ENCODE measurements at places on chromosomes 1 and 21. TPM values are rescaled to one million over a fixed set of nuclear protein-coding genes. Genes with fewer than 3 reads are reported as not detected.

GRCh38 chr1:36557041-36558000, 74.6 kb upstream of the CSF3R start:
- H3K4me1 ChIP-seq, result no peaks in the 10 kb centered on the region
- no peaks in the 10 kb centered on the region for H3K36me3 ChIP-seq
- no peak for DNase-seq
- H3K27me3 ChIP-seq, result no peaks in the 10 kb centered on the region
- no peak overlapping the region for H3K27ac ChIP-seq

KLF17 gene
- not detected for polyA plus RNA-seq

GRCh38 chr1:41382480-41383090, 21.4 kb downstream of the FOXO6 start:
- H3K4me3 ChIP-seq, result no peak overlapping the region
- H3K4me1 ChIP-seq, result peaks cover 3% of the 10 kb centered on the region
- no peaks in the 10 kb centered on the region for H3K27me3 ChIP-seq
- peak overlapping the region; percentile 89 for H3K27ac ChIP-seq

DNA sequence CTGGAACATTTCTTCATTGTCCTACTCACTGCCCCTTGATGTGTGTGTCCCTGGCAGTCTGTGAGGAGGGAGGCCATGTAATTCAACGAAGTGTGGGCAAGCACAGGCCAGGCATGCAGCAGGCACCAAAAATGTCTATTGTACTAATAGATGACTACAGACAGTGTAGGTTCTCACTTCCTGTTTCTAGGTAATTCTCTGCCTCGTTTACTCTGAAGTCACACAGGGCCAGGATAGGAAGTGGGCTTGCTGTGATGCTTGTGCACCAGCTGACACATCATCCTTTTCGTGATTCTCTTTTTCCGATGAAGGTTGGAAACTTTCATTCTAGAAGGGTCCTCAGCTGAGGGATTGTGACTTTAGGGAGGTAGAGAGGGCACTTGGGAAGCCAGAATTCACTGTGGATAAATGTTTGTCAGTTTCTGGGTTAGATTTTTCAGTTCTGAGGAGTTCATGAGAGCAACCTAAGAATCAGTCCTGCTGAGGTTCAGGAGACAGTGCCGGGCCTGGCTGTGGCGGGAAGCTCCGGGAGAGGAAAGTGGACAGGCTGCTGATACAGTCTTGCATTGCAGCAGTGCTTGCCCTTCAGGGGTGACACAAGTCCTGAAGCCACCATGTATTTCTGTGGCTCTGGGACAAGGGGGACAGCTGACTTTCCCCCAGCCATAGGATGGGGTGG, 4.3 kb upstream of the CSF1 start:
- H3K27me3 ChIP-seq, result no peaks in the 10 kb centered on the region
- no peaks in the 10 kb centered on the region for H3K36me3 ChIP-seq
- H3K4me1 ChIP-seq, result peaks cover 15% of the 10 kb centered on the region
- H3K4me3 ChIP-seq, result no peak overlapping the region
- DNase-seq, result no peak

- H3K27ac ChIP-seq, result no peak overlapping the region
- H3K36me3 ChIP-seq, result no peaks in the 10 kb centered on the region
- H3K4me1 ChIP-seq, result no peaks in the 10 kb centered on the region
- H3K27me3 ChIP-seq, result no peaks in the 10 kb centered on the region
- DNase-seq, result no peak
- no peak overlapping the region for H3K4me3 ChIP-seq
Observed at GRCh38 chr1:25064465-25065240, 134.6 kb upstream of the RUNX3 start.

FAM72D gene
- polyA plus RNA-seq, result 0.21 TPM

GRCh38 chr1:30697571-30698376, 25.6 kb downstream of the MATN1 start:
- H3K4me3 ChIP-seq, result no peak overlapping the region
- H3K36me3 ChIP-seq, result no peaks in the 10 kb centered on the region
- no peaks in the 10 kb centered on the region for H3K27me3 ChIP-seq
- no peak overlapping the region for H3K27ac ChIP-seq
- H3K4me1 ChIP-seq, result no peaks in the 10 kb centered on the region

- H3K4me1 ChIP-seq, result no peaks in the 10 kb centered on the region
- H3K27ac ChIP-seq, result no peak overlapping the region
- no peak for DNase-seq
- H3K27me3 ChIP-seq, result no peaks in the 10 kb centered on the region
- H3K36me3 ChIP-seq, result no peaks in the 10 kb centered on the region
Observed at GRCh38 chr1:154463512-154463990, 38.5 kb upstream of the TDRD10 start.

DNA sequence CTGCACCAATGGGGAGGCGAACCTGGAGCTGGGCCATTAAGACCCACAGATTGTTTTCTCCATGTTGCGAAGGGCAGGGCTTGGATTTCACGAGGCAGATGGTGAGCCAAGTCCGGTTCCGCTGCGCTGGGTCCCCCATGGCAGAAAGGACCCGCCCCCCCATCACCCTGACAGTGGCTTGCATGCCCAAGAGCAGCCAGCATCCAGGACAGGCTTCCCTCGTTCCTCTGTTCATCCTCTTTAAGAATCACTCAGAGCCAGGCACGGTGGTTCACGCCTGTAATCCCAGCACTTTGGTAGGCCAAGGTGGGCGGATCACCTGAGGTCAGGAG, 15.8 kb upstream of the NPHP4 start:
- no peaks in the 10 kb centered on the region for H3K27me3 ChIP-seq
- H3K4me1 ChIP-seq, result no peaks in the 10 kb centered on the region

Data from pancreas (tissue), 10 donors.